ENCODE measurements at places on chromosomes 2 and 18.

- no peak for DNase-seq
Measured at GRCh38 chr2:130830538-130830937, 6.2 kb upstream of the ARHGEF4 start.

DNA sequence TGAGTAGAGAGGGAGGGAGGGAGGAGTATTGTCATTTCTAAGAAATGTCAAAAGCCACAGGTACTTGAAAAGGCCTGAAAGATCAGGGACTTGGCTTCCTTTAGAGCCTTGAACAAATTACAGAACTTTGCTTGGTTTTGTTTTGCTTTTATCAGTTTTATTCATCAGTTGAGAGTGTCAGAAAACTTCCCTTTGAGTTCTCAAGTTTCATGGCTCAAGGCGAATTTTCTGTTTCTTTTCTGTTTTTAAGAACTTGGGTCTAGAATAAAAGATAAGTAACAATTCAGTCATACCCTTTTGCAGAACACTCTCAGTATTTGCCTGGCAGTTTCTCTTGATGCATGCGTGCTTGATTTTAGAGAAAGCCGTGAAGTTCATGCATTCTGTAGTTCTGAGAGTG is 531.9 kb downstream of the PARD3B start:
- DNase-seq, result no peak

- DNase-seq, result no peak
Measured at GRCh38 chr2:214104967-214105366, 305.9 kb upstream of the VWC2L start.

GRCh38 chr2:143575340-143575739 is 446.1 kb downstream of the ARHGAP15 start:
- peak; percentile 1 for DNase-seq

- DNase-seq, result no peak
Measured at GRCh38 chr2:33477473-33478468, 1.3 kb downstream of the RASGRP3 start.

- no peak for DNase-seq
Measured at GRCh38 chr2:29528371-29528770, 393.0 kb downstream of the ALK start.

GRCh38 chr2:185640588-185640987 is 98.0 kb upstream of the FSIP2 start:
- no peak for DNase-seq

DNA sequence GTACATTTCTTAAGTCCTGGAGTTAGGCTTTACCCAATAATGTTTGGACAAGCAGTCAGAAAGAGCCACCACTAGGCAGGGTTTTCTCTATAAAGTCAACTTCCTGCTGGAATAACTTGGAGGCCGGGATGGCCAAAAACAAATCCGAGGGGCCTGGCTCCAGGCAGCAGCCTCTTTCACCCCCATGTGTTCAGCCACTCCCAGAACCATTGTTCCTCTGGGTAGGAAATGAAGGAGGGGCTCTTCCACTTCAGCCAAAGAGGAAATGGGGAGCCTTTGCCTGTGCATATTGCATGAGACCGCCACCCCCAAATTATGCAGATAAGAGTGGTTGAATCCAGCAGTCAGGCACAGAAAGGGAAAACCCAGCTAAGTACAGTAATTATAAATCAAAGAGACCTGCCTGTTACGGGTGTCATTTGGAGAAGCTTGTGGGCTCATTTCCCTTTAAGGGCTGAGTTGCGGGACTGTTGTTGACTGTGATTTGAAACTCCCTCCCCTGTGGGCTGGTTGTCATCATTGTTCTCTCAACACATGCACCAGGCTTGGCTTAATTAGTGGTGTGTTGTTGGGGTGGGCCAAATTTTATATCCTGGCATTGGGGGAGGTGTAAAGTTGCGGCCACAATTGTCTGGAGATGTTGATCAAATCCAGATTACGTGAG is 212.8 kb upstream of the SOX11 start:
- DNase-seq, result no peak

DNA sequence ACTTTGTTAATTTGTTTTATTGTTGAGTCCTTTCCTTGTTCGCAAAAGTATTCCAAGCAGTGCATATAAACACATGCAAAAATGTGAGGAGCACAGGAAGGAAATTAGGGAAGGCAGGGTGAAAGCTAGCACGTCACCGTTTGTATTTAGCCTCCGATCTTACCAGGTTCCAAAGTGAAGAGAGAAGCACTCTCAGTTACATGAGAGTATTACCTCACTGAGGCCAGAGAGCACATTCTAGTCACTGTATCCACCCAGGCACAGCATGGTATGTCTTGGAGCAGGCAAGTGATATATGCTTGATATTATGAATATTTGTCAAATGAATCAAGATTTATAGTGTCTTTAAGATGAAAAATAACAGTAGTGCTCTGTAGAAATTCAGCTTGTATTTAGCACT is 6.5 kb upstream of the TMEM182 start:
- DNase-seq, result no peak

All from hypothalamus (tissue), 51 donors.